Stimulated activated CD8-positive, alpha-beta memory T cell treated with anti-CD3 and anti-CD28 coated beads, Interleukin-15, amount 100 ng/mL, for 48 hours (primary cell): ENCODE measurements at places on chromosomes 1 and 21.

DNA sequence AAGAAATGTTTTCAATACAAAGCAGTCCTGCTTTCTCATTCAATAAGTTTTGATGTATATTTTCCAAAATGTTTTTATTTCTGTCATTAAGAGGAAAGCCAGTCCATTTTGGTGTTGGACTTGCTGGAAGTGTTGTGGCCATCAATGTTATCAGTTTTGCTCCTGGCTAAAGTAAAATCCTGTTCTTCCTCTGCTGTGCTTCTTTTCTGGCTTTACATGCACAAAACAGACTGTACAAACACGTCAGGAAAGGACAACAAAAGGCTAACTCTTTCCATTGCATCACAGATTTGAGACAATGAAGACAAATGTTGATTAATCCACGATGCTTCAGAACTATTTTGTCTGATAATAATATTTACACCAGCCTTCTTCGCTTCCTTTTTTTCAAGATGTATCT is 735.4 kb downstream of the LTN1 start:
- DNase-seq: no peak

DNA sequence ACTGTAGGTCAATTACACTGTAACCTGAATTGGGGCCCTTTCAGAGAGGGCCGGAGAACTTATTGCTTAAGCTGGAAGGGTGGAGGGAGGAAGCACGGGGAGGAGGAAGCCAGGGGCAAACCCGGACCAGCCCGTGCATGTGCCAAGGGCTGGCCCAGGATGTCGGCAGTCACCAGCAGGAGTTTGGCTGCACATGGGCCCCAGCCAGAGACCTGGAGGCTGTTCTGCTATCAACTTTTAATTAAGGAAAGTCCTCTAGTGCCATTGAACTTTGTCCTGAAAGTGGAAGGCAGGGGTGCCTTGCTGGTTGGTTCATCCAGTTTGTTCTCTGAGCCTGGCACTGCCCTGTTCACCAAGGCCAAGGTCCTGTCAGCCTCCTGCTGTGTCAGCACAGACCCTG is 200.8 kb upstream of the VAMP3 start:
- no peak for DNase-seq

DNA sequence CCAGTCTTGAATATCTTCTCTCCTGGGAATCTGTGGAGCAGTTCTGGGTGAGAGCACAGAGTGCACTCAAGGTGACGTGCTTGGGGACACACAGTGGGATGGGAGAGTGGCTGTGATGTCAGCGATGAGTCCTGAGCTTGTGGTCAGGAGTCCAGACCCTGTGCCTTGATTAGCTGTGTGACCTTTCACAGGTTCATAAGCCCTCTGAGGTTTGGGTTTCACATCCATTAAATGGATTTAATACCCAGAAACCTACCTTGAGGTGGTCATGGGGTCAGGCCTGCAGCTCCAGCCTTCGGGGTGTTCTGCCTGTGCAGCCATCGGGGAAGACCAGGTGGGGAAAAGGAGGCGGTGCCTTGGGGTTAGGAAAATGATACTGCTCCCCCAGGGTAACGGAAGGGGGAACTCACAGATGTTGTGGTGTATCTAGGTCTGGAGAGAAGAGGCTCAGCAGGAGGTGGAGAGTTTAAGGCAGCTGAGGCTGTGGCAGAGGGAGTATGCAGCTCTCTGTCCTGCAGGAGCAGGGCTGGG is 38.5 kb upstream of the ETV3 start:
- no peak for DNase-seq

- no peak for DNase-seq
Measured at GRCh38 chr1:940107-941014, 16.6 kb downstream of the SAMD11 start.

DNA sequence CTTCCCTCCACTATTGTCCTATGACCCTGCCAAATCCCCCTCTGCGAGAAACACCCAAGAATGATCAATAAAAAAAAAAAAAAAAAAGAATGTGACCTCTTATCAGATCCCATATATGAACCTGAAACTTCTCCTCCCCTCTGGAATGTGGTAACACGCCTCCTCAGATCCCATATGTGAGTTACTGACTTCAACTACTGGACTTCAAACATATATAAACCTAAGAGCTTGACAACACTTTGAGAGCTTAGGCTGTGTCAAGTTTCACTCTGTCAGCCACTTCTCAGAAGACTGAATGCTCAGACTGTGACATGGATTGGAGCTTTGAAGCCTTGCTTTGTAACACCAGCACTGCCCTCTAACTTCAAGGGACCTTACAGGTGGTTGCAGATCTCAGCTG is 148.4 kb downstream of the COP1 start:
- no peak for DNase-seq

DNA sequence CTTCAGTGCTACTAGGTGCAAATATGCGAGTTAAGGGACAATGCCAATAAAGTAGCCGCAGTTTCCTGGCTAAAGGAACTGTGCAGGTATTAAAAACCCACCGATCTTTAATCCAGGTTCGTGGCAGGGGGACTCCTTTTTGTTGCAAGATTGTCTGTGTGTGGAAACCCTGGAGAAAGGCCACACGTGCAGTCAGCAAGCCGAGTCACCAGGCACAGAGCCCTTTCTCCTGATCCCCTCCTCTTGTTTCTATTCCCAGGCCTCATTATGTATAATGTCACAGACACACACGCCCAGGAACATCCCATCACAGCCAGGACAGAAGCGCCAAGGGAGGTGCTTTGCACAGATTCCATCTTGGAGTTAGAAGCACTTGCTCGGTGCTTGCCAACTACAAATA is 528.9 kb downstream of the KIF26B start:
- no peak for DNase-seq

DNA sequence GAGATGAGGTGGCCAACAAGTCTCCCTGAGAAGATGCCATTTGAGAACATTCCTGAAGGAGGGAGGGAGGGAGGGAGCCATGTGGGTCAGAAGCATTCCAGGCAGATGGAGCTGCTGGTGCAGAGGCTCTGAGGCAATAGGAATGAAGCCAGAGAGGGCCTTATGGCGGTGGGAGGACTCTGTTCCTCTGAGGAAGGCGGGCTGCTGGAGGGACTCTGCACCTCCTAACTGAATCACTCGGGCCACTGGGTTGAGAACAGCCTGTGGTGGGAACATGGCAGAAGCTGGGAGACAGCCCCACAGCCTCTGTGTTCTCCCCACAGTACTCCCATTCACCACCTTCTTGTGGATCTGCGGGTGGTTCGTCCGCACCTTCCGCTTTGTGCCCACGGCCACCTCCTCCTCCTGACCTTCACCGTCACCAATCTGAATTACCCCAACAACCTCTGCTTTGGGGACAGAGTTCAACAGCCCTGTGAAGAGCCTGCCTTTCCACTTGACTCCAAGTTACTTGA is 2.4 kb upstream of the TMEM125 start:
- no peak for DNase-seq

- DNase-seq: no peak
Measured at GRCh38 chr1:160040476-160040875, 8.7 kb upstream of the PIGM start.

DNA sequence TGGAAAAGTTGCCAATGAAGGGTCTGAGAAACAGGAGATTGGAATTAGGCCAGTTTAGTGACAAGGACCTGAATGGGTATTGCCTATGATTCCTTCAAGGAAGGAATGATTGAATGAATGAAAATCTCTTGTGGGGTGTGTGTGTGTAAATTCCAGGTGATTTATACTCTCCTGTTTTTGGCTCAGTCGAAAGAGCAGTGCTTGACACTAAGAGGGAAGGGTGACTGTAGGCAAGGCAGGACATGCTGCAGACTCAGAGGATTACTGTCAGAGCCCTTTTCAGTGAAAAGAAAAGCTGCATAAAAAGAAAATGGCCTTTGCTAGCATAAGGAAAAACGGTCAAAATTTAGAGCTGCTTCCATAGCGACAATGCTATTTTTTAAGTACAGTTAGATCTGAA is 30.1 kb downstream of the C1orf21 start:
- DNase-seq: no peak

DNA sequence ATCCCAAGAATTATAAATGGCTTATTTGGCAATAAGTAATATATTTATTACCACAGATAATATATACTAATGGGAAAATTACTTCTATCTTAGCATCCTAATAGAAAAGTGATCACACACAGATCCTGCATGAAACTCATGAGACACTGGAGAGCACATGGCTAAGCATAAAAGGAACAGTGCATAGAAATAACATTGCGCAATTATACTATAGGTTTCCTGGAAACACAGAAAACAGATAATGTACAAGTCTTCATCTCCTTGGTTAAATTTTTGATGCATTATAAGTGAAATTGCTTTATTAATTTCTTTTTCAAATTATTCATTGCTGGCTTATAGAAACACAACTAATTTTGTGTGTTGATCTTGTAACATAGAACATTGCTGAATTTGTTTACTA is 210.4 kb downstream of the USH2A start:
- no peak for DNase-seq

- DNase-seq: no peak
Measured at GRCh38 chr1:19080721-19081120, 124.2 kb upstream of the IFFO2 start.

GRCh38 chr1:36973056-36973455 is 61.3 kb downstream of the GRIK3 start:
- no peak for DNase-seq

DNA sequence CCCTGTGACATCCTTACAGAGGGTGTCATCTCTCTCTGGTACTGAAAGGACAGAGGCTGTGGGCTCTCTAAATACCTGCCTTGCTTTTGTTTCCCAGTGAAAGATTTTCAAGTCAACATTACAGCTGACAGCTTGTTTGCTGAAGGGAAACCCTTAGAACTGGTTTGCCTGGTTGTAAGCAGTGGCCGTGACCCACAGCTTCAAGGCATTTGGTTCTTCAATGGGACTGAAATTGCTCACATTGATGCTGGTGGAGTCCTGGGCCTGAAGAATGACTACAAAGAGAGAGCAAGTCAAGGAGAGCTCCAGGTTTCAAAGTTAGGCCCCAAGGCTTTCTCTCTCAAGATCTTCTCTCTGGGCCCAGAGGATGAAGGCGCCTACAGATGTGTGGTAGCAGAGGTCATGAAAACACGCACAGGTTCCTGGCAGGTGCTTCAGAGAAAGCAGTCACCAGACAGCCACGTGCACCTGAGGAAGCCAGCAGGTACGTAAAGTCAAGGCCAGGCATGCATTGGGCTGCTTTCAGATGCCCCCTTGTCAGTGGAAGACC is 11.8 kb downstream of the CD101 start:
- no peak for DNase-seq
